ENCODE measurements at places on chromosomes 1 and 21.

DNA sequence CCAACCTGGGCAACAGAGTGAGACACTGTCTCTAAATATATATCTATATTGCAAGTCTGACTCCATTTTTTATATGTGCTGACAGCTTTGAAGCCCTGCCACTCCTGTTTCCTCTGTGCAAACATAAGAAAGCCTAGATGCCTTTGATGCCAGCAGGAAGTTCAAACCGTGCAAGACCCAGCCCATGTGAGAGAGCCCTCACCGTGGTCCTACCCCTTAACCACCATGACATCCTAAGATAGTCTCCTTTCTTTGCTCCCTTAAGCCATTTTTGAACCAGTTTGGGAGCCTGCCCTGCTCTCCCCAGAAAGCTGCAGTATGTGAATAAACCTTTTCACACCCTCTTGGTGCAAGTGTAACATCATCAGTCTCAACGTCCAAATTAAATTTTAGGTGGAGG is 3.7 kb upstream of the DIPK1A start:
- no peak for DNase-seq

GRCh38 chr1:215260711-215261110 is 178.2 kb downstream of the KCNK2 start:
- no peak for DNase-seq

- DNase-seq = no peak
These were observed 102.8 kb upstream of the COL11A1 start for GRCh38 chr1:103211073-103211472.

DNA sequence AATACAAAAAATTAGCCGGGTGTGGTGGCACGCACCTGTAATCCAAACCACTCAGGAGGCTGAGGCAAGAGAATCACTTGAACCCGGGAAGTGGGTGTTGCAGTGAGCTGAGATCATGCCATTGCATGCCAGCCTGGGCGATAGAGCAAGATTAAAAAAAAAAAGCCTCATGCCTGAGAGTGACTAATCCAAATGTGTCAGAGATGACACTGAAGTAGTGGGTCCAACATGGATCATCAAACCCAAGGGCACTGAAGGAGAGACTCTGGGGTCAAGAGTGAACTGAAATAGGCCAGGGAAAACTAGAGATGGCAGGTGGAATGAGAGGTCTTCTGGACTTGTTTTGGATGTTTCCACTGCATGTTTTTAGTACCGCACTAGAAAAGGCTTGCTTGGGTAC is 10.2 kb upstream of the CACHD1 start:
- DNase-seq = no peak

GRCh38 chr1:205447457-205448341 is 8.1 kb downstream of the BLACAT1 start:
- DNase-seq = no peak

DNA sequence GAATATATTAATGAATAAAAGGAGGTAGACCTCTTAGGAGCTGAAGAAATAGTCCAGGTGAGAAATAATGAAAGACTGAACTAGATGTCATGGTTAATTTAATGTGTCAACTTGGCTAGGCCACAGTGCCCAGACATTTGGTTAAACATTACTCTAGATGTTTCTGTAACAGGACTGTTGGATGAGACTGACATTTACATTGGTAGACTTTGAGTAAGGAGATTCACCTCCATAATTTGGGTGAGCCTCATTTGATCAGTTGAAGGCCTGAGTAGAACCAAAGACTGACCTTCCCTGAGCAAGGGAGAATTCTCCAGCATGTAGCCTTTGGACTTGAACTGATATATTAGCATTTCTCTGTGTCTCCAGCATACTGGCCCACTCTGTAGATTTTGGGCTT is 49.2 kb upstream of the TACSTD2 start:
- no peak for DNase-seq

DNA sequence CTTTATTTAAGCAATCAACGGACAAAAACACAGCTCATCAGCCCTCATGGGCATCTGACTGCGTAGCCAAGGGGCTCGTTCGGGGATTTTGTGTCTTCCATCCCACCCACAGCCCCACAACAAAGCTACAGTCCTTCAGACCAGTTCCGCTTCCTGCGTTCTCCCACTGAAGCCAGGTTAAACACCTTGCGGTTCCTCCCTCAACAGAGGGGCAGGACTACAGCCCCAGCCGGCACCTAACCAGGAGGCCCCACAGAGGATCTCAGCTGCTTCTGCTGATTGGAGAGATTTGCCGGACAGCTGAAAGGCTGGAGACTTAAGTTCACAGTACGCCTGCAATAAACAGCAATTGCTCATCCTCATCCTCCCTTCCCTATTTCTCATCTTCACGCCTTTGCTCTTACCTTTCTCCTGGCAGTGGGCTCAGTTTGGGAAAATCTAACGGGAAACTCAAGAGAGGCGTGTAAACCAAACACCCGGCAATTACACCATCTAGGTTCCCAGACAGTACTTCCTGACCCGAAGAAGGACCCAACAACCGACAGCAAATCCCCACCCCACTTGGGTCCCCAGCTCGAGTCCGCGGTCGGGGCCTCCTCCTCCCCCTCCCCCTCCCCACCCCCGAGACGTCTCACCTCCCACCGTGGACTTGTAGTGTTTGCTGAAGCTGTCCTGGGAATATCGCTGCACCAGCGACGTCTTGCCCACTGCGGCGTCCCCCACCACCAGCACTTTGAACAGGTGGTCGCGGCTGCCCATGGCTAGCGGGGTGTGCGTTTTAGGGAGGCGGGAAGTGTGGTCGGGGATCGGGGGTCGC is 876 bp downstream of the RAB29 start:
- peak; percentile 42 for DNase-seq

- DNase-seq = no peak
These were observed 8.2 kb downstream of the THRAP3 start for GRCh38 chr1:36232212-36233095.

DNA sequence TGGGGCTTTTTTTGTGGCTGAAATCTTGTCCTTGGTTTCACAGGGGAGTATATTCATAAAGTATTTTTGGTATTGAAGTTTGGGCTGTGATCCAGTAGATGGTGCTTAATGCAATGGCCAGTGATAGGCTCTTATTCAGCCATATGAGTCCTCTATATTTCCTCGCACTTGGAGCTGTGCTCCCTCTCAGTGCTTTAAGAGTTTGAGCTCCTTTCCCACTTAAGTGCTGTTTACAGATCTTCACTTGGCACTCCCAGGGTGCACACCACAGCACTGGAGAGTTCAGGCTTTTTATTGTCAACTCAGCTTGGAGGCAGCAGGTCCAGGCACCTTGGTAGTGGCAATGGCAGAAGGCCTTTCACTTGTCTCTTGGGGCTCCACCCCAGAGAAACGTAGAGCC is 54.9 kb downstream of the DRAM2 start:
- no peak for DNase-seq

- DNase-seq = no peak
These were observed 6.3 kb downstream of the CLDN8 start for GRCh38 chr21:30209601-30210000.

GRCh38 chr1:60059468-60059867 is 14.1 kb downstream of the C1orf87 start:
- no peak for DNase-seq

DNA sequence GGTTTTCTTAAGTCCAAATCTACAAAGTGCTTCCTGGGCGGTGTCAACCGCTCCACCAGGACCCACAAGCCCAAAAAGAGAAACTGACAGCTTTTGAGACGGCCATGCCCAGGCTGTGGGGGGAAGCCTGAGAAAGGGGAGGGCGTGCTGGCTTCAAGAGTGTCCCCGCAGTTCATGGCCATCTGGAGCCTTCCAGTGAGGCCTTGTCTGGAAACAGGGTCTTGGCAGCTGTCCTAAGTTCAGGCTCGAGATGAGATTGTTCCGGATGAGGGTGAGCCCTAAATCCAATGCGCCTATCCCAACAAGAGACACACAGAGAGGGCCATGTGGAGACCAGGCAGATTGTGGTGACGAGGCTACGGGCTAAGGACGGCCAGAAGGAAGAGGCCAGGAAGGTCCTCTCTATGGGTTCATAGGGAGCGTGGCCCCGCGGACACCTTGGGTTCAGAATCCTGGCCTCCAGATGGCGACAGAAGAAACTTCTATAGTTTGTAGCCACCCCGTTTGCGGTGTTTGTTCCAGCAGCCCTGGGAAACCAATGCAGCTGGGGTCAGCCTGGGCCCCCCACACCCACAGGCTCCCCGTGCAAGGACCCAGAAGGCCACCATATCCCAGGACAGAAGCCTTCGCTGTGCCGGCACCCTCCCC is 70.2 kb downstream of the ARHGEF16 start:
- no peak for DNase-seq

DNA sequence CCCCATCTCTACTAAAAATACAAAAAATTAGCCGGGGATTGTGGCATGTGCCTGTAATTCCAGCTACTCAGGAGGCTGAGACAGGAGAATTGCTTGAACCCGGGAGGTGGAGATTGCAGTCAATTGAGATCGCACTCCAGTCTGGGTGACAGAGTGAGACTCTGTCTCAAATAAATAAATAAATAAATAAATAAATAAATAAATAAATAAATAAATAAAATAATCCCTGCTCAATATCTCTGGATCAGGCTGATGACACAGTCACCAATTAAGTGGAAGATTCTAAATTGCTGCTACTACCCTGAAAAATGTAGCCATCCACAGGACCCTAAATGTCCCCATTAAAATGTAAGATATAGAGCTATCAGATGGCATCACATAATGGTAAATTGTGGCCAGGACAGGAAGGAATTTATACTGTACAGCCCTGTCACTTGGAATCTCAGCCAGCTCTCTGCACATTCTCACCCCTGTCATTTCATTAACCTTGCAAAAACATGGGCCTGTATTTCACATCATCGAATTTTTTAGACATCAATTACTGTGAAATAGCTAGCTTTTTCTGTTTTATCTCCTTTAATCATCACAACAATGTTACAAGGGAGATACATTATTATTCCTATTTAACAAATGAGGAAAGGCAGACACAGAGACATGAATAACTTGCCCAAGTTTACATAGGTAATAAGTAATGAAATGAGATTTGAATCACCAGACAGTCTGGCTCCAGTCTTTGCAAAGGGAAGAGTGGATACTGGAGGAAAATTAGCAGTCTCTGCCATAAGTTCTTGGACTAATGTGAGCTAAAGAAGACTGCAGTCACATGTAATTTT is 56.7 kb upstream of the NTPCR start:
- no peak for DNase-seq

GRCh38 chr21:38567335-38567969 is 69.2 kb upstream of the ERG start:
- DNase-seq = no peak

- no peak for DNase-seq
These were observed 10.1 kb upstream of the TFF1 start for GRCh38 chr21:42376338-42376982.

DNA sequence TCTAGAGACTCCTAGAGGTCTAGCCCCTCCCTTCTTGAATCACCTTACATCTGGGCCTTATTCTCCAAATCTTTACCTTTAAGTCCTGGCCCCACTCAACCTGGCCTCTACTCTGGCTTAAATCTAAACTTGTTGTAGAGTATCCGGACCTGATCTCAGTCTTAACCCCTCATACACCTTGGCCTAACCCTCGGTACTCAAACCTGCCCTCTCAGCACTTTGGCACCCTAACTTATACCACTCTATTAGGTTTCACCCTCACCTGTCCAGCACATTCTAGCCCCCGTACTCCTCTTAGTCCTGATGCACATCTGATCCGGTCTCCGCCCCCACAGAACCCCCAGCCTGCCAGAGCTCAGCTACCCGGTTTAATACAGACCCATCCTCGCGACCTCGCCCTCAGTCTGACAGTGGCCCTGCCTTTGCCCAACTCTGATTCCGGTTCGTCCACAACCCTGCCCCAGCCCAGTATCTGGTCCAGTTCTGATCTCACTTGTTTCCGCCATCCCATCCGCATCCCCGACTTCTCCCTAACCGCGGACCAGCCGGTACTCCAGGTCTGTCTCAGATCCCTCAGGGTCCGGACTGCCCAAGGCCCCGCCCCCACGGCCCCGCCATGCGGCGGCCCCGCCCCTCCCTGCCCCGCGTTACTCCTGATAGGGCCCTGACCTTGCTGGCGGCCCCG is 1.5 kb downstream of the TRIM62 start:
- no peak for DNase-seq

DNA sequence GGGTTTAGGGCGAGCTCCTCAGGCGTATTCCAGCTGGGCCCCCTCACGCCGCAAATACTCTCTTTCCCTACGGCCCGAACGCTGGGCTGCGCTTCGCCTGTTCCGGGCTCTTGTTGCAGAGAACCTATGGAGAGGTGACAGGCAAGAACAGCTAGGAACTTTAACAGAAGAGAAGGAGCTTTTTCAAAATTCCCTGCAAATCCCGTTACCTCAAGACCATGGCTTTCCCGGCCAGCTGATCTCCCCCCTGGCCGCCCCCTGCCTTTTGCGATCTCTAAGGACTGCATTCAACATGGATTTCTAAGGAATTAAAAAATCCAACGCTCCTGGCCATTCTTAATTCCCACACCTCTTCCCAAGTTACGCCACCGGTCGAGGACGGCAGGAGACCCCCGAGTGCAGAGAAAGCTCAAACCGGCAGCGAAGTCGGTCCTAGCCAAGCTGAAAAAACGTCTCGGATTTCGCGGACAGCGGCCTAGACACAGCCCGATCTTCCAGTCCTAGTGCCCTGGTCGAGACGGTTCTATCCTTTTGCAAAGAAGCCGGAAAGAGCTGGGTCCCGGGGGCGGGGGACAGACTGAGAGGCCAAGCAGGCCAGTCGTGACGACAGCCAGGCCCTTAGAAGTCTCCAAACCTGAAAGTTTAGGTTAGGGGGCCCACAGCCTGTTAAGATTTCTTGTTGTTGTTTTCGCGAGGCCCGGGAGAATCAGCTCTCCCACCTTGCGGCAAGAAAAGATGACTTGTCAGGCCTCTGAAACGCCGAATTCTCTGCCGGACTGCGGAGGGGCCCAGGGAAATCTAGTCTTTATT is 1.1 kb upstream of the TBX15 start:
- DNase-seq = no peak

DNA sequence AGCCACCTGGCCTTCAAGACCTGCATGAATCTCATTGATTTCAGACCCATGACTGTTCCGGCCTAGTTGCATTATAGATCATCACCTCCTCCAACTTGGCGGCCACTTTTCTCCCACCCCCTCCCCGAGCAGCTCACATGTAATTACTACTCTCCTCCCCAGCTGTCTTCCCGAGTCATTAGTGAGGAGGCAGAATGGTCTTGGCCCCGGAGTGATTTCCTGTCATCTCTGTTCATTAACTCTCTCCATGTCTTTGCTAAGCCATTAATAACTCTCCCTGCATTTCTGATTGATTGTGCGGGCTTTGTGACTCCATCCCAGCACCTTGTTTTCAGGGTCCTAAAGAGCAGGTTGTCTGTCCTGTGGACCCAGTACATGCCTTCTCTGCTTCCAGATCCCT is 75.6 kb upstream of the CNTN2 start:
- DNase-seq = no peak
